ENCODE measurements at places on chromosomes 7 and 10.

GRCh38 chr10:119575506-119575905, 21.3 kb downstream of the TIAL1 start:
- DNase-seq, result no peak

GRCh38 chr7:127035203-127035849, 217.4 kb downstream of the GRM8 start:
- DNase-seq, result no peak

- no peak for DNase-seq
Measured at GRCh38 chr7:132492823-132493445, 83.3 kb downstream of the PLXNA4 start.

- DNase-seq, result no peak
Measured at GRCh38 chr10:43806831-43807640, 158.4 kb upstream of the ZNF32 start.

- no peak for DNase-seq
Measured at GRCh38 chr10:29646238-29646902, 11.6 kb upstream of the SVIL start.

- no peak for DNase-seq
Measured at GRCh38 chr10:28266449-28267224, 36.2 kb downstream of the MPP7 start.

DNA sequence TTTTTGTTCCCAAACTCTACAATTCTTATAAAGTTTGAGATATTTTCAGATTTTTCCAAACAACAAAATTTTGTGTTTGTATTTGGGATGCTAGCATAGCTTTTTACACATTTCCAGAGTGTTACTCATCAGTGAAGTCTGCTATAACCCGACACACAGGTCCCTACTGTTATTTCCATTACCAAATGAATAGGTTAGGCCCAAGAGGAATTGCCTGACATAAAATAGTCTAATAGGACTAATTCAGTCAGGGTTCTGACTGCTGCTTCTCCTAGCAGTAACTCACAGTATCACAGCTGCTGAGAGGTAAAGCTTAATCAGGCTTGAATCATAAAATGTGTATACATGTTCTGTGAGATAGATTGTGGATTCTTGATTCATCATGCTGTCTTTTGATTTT, 49.1 kb upstream of the STRIP2 start:
- no peak for DNase-seq

GRCh38 chr10:109978481-109978880, 29.3 kb upstream of the ADD3 start:
- DNase-seq, result no peak

GRCh38 chr10:48507933-48508790, 96.7 kb downstream of the ARHGAP22 start:
- DNase-seq, result no peak

DNA sequence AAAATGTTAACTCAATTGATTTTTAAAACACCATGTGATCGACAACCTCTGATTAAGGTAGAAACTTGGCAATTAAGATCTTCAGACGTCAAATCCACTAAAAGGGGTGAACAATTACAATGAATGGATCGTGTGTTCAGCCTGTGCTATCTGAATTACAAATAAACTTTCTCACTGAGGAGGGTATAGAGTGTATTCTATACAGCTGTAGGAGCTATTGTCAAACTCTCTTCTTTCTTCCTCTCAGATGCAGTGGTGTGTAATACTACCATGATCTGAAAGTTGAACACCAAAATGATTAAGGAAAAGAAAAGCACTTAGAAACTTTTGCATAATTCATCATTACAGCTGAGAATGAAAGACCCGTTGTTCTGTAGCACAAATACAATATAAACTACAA, 32.2 kb upstream of the MACC1 start:
- DNase-seq, result no peak

DNA sequence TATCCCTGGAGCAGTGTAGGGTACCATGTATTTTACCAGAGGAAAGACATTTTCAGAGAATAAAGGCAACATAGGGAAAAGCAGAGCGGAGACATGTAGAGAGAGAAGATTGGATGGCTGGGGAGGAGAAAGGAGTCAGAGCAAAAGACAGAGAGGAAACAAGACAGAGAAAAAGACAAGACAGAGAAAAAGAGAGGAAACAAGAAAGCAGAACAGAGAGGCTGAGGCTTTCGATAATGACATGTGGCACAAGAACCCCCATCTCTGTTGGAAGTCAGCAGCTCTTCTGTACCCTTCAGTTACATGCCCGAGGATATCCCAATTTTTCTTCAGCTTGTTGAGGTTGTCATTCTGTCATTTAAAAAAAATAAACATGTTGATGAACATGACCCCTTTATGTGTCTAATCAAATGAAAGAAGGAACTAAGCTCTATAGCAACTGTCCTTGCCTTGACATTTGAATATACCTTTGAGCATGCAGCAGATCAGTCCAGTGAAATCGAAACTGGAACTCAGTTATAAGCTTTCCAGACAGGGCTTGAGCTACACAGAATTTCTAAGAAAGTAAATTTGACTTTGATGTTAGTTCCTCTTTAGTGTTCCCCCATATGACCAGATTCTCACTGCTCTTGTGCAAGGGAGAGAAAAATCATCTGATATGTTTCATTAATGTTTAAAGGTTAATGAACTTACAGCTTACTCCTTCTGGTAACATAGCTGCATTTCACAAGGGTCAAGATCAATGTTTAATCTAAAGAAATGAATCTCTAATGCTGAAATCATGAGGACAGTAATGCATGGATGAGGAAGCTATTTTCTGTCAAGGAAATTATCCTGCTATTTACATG, 75.1 kb upstream of the SP4 start:
- no peak for DNase-seq

GRCh38 chr10:14904316-14904732, 25.7 kb downstream of the SUV39H2 start:
- DNase-seq, result no peak

DNA sequence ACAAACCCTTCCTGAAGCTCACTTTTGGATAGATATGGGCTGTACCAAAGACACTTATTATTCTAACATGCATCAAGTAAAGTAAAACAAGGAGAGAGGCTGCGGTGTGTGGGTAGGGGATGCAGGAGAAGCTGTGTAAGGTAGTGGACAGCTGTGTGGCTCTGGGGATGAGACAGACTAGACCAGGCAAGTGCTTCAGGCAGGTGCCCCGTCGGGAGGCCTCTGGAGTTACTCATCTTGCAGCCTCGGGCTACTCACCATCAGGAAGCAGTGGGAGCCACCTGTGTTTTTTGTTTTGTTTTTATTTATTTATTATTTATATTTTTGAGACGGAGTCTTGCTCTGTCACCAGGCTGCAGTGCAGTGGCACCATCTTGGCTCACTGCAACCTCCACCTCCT, 49.3 kb upstream of the NCAPG2 start:
- DNase-seq, result no peak

DNA sequence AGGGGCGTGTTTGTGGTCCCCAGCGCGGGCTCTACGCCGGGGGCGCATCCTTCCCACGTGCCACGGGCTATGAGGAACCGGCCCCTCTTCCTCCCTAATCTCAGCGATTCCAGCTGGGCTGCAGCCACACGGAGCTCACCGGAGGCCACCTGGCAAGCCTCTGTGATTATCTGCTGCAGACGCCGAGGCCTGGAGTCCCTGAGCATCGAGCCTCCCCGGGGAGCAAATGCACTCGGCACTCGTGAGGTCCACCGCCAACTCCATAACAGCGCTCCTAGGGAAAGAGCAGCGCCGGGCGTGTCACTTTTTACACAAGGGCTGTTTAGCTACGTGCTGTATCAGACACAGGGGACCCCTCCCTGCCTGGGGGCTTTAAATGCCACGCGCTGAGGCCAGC, 101.2 kb downstream of the DYNC2I1 start:
- DNase-seq, result no peak

GRCh38 chr7:124420367-124420766, 345.2 kb downstream of the GPR37 start:
- DNase-seq, result no peak

- no peak for DNase-seq
Measured at GRCh38 chr10:86970162-86970981, 2.1 kb downstream of the ADIRF start.

- no peak for DNase-seq
Measured at GRCh38 chr10:128056303-128057050, 69.7 kb downstream of the MKI67 start.

DNA sequence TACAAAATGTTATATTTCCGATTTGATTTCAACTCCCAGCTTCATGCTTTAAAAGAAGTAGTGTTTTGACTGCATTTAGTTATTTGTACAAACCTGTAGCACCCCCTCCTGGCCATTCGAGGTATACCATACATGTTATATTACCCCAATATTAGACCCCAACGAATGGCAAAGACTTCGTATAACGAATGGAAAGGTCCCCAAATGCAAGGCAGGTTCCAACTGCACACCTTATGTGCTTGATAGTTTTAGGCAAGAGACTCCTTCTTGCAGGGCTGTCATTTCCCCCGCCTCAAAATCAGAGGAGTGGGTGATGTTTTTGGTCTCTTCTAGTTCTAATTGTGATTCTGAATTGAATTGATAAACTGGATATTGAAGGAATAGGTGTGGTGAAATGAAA, 101.1 kb upstream of the TARP start:
- DNase-seq, result no peak

GRCh38 chr10:1411956-1412355, 325.4 kb downstream of the ADARB2 start:
- DNase-seq, result no peak

DNA sequence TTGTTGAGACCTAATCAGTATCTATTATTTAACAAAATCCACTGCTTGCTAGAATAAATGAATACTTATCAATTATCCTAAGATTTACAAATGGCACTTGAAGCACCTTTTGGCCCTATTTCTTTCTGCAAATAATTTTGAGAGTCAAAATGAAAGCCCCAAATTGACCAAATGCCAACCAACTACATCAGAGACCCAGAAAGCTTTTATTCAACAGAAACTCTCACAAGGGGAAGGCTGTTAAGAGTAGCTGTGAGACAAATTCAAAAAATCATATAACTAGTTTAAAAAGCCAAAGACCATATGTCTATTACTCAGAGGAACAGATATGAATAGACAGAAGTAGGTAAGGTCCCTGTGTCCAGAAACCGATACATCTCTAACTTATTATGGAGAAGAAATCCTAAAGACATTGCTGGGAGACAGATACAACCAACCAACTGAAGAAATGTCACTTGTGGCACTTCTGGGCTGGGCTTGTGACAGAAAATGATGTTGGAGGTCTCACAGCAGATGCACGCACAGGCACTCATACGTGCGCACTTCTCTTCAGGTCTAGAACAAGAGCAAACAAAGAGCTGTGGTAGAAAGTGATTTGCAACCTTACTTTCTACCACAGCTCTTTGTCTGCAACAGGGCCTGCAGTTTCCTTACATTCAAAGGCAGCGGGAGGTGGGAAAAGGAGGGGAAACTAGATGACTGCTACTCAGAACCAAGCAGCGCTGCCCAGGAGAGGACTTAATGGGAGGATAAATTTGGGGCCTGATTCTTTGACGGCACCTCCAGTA, 58.6 kb upstream of the KCNIP2 start:
- no peak for DNase-seq

GRCh38 chr10:103619424-103620351, 126.2 kb downstream of the NEURL1 start:
- no peak for DNase-seq

- DNase-seq, result no peak
Measured at GRCh38 chr10:36469585-36469984, 655.8 kb upstream of the ANKRD30A start.

DNA sequence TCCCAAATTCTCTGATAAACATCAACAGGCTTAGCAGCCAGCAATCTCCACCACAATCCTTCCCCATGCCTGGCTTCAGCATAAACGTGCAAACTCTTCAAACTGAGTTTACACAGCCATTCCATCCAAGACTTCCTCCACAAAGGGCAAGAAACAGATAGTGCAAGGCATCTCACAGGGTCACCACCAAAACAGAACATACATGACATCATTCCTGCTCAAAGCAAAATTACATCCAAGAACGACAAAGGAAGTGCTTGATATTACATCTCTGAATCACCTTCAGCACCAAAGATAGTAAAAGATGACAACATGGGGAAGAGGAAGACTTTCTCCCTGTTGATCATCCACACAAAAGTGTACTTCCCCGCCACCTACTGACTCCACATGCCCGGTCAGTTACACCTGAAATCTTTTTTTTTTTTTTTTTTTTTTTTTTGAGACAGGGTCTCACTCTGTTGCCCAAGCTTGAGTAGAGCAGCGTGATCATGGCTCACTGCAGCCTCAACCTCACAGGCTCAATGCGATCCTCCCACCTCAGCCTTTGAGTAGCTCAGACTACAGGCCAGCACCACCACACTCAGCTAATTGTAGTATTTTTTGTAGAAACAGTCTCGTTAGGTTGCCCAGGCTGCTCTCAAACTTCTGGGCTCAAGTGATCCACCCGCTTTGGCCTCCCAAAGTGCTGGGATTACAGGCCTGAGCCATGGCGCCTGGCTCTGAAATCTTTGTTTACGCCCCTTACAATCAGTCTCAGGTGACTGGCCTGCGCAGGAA, 127.5 kb downstream of the PARD3 start:
- DNase-seq, result no peak

DNA sequence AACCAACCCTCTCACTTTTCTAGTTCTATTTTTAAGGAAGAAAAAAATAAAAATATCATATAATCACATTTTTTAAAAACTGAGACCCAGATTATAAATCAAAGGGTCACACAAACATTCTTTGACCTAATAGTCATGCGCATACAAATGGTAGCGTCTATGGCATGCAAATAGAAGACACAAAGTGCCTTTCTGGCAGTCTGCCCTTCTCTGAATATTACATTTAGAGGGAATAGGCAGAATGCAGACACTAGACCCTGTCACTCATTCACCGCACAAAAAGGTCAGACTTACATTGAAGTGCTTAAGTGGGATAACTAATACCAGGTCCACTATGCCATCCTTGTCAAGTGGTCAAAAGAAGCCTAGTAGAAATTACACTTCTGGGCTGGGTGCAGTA, 26.5 kb upstream of the FHIP2A start:
- DNase-seq, result no peak

DNA sequence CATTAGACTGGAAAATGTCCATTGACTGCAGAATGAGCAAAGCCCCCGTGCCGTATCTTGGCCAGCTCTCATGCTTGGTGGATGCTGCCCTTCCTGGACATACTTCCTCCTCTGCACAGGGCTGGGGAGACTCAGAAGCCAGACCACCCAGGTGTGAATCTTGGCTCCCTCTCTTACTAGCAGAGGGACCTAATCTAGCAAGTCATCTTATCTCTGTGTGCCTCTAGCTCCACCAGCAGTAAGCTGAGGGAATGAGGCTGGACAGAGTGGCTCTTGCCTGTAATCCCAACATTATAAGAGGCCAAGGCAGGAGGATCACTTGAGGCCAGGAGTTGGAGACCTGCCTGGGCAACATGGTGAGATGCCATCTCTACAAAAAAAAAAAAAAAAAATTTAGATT, 173.8 kb upstream of the GHITM start:
- no peak for DNase-seq

All from SK-N-MC (cell line).